ENCODE measurements at places on chromosomes 2 and 18.

DNA sequence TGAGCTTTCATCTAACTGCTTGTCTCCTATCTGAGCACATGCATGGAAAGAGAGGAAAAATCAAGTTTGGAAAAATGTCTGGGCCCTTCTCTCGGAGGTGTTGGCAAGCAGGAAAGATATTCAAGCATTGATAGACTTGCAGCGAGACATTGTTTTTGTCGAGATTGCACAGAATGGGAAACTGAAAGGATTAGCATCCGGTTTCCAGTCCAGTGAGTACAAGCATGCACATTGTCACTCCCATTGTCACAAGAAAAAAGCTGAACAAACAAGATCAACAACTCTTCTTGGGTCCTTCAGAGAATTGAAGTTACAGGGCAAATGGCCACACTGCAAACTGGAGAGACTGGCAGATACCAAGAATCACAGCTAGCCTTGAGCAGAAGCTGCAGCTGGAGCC lies 19.6 kb upstream of the MC5R start:
- DNase-seq = no peak

- no peak for DNase-seq
These were observed 413.8 kb upstream of the SLC14A2 start for GRCh38 chr18:45201489-45201888.

- no peak for DNase-seq
These were observed 35.6 kb upstream of the PRLH start for GRCh38 chr2:237530472-237531433.

DNA sequence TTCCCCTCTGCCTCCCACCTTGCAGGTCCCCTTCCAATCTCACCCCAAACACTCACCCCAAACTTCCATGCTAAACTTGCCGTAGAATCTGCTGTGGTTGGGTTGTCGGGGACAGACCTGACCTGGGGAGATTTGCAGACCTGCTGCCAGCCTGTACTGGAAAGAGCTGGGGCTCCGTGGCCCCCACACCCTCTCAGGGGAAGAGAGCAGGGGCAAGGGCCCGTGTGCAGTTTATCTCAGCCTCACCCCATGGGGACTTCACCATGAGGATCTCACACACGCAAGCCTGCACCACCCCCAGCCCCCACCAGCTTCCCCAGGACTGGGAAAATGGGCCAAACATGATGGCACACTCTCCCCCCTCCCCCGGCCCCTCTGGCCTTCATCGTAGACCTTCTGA lies 30.7 kb downstream of the KCNIP3 start:
- DNase-seq = no peak

DNA sequence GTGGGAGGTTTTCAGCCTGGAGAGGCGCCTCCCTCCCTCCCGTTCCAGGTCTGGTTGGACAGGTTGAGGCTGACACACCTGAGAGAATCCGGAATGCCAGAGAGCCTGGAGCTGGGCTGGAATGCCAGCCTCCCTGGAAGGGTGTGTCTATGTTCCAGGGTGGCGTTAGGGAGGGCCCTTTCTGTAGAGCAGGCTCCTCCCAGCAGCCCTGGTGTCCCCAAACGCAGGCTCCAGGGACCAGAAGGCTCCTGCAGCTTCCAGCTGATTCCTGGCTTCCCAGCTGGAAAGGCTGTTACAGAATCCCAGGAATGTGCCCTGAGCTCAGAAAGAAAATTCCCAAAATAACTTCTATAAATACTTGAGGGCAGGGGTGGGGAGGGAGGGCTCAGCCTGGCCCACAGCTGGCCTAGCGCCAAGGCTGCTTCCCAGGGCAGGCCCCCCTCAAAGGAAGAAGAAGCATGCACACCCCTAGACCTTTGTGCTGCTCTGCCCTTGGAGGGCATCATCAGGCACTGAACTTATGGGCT lies 85.4 kb downstream of the STPG4 start:
- no peak for DNase-seq

DNA sequence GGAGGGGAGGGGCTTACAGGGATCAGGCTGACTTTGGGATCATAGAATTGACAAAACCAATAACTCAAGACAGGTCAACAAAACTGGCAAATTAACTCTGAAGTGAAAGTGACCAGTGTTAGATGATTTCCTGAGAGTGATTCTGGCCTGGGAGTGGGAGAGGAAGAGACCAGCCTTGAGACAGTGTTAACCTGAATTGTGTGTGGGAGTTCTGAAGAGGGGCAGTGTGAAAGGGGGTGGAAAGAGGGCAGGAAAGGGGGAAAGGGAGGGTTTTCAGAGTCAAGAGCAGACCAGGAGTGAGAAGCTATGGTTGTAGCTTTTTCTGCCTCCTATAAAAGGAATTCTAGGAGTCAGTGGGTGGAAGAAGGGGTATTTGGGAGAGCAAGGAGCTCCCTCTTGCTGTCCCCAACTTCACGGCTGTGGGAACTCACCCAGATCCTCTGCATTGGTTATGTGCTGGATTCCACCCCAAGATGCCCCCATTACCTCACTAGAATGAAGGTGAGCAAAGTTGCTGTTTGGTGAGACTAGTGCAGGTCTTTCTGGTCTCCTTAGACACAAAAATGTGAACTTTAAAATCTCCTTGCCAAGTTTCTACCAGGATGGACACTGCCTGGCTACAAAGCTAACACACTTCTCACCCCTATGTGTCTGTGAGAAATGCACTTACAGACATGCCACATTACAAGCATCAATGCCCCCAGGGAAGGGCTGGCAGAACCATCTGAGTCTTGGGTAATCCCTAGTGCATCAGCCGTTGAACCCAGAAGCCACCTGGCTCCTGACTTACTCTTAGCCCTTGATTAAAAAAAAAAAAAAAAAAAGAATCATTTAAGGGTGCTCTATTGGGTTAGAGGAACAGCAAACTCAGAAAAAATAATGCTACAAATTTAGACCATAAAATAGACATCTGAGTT lies 61.6 kb downstream of the BMP10 start:
- DNase-seq = no peak

DNA sequence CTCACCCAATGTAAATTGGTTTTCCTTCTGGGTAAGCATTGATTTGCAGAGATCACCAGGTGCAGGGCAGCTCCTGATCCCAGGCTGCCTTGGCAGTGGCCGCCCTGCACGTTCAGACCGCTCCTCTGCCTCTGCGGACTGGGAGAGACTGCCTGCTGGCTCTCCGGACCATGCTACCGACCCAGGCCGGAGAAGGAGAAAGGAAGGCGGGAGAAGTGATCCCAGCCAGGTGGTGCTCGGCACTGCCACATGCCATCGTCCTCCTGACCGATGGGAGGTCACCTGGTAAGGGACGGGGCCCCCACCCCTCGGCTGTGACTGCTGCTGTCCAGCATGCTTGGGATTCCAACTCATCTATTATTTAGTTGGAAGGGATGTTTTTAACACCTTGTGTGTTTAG lies 108.1 kb upstream of the POU3F3 start:
- no peak for DNase-seq

- no peak for DNase-seq
These were observed 18.5 kb upstream of the NMS start for GRCh38 chr2:100451734-100452133.

GRCh38 chr2:205176546-205176945 lies 505.8 kb upstream of the NRP2 start:
- DNase-seq = no peak

All from fibroblast of the conjunctiva (primary cell).